ENCODE measurements at places on chromosomes 5 and 9.
A peak's percentile ranks its signal among the peaks of the same experiment; 100 is the strongest.

DNA sequence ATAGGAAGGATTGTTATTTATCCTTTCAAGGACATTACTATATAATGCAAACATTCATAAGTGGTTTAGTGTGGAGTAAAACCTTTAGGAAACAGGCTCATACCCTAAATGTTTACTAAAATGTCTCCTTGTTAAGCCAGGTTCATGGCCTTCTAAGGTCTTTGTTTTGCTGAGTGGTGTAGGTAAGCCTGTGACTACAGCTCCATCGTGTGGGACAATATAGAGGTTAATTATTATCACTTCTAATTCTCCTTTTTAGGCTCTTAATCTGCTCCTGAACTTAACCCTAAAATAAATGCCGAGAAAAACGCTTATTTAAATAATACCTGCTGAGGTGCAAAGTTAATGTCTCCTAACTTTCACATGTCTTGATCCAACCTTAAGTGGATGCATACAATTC lies 43.8 kb downstream of the SPINK5 start:
- DNase-seq: no peak

DNA sequence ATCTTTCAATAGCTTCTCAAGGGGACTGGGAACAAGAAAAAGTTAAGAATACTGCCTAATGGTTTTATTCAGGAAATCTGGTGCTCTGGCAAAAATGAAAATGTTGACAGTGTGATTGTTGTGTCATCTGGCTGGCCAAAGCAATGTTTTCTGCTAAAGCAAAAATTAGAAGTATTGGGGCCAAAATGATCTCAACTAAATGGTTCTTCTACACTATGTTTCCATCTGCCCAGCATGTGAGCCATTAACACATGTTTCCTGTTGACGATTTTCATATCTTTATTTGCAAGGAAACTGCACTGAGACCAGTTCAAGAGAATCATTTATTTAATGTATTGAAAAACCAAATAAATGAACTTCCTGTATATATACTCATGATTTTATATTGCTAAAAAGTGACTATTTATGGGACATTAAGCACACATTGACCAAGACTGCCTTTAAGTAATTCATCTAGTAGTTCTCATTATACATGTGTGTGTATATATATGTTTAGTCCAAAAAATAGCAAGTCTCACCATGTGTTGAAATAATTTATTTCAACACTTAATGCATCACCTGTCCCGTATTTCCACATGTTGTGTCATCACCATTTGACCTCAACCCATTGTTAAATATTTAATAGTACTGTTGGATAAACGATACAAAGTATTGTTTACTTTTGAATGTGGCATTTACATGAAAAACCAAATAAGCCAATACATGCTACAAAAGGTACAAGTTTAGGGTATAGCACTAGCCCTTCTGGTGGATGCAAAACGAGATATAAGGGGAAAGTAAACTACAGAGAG lies 7.5 kb upstream of the FST start:
- DNase-seq: no peak

DNA sequence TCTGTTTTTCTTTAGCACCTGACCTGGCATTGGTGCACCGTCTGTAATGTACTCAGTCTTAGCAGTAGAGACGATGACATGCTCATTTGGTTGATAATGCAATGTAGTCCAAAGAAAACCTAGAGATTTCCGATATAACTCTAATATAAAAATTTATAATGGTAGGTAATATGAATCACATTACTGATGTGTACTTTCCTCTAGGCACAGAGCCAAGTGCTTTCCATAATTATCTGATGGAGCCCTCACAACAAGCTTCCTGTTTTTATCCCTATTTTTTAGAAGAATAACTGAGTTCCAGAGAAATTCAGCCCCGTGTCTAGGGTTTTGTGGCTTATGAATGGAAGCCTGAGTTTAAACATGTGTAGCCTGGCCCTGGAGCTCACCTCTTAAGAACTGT lies 53.7 kb downstream of the KDM4C start:
- peak; percentile 64 for DNase-seq

DNA sequence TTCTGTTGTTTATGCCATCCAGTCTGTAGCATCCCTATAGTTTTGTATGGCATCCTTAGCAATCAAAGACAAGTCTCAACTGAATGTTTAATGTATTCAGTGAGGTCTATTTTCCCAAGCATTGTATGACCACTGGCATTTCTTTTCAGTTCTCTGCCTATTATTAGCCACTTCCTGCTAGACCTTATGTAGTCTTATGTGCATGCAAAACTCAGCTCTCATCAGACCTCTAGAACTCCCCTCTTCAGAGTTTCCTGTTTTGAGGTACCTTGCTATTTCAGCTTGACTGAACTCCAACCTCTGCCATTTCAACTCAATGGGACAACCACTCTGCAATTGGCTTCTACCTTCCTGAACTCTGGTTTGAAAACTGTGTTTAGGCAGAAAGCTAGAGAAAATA lies 113.2 kb downstream of the SLC25A46 start:
- no peak for DNase-seq

DNA sequence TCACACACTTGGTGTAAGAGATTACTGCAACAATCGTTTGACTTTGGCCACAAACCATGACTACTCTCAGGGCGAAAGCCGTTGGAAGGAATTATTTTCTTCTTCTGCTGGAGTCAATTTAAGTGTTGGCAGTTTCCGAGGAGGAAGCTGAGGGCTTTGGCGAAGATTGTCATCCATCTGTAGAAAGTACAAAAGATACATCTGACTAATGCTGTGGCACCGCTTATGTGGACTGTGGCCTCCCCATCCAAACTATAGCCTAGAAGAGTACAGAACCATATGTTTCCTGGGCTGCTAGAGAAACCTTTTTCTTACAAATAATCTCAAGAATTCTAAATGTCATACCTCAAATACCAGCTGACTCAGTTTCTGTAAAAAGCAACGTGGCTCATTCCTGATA lies 7.4 kb downstream of the MTX3 start:
- DNase-seq: no peak

- no peak for DNase-seq
Observed at GRCh38 chr5:88183255-88183654, 85.4 kb downstream of the TMEM161B start.

- DNase-seq: no peak
Observed at GRCh38 chr9:124707666-124708065, 63.4 kb downstream of the NR6A1 start.

GRCh38 chr9:89153232-89154017 lies 25.2 kb downstream of the SHC3 start:
- no peak for DNase-seq

GRCh38 chr5:6903934-6904333 lies 190.7 kb downstream of the TENT4A start:
- DNase-seq: no peak

DNA sequence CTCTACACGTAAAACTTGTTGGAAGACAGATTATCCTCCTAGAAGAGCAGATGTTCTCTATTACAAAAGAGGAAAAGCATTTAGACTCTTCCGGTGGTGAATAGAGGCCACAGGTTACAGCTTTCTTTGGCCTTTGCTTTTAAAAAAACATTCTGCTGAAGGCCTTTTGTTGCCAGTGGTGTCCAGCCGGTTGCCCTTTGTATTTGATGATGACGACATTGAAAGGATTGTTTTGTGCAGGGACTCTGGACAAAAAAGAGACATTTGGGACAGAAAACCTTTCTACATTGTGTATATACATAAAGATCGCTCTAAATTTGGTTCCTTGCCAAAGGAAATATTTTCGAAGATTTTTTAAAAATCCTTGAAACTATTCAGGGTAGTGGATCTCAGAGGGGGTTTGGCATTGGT lies 180.3 kb downstream of the C9orf152 start:
- no peak for DNase-seq

GRCh38 chr5:2752059-2752820 lies 763 bp upstream of the IRX2 start:
- peak; percentile 55 for DNase-seq

GRCh38 chr5:132466433-132467286 lies 23.9 kb downstream of the IRF1 start:
- DNase-seq: no peak

DNA sequence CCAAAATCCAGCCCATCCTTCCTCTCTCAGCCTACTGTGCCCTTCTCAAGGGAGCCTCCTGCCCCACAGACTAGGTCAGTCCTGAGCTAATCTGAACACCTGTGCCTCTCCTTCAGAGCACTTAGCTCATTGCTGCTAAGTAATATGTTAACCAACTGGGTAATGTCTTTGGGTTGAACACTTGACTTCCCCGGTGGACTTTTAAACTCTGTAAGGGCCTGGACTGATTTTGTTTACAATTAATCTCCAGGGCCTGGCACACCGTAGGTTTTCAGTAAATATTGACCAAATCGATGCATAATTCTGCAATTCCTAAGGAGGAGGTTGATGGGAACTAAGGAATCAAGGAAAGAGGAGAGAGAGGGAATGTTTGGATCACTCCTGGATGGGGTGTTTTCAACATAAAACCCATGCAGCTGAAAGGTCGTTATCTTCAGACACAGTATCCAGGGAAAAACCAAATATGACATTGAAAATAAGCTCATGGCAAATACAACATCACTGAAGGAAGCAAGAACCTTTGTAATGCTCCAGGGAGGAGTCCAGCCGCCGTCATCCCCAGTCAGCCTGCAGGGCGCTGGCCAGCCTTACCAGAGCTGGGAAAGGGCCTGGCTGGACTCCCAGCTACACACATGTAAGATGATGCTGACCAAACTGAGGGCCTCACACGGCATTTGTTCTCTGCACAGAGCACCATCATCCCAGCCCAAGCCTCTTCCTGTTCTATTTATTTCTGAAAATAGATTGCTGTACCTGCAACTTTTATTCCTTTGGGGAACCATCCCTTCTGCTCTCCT lies 166.3 kb downstream of the C5orf15 start:
- no peak for DNase-seq

DNA sequence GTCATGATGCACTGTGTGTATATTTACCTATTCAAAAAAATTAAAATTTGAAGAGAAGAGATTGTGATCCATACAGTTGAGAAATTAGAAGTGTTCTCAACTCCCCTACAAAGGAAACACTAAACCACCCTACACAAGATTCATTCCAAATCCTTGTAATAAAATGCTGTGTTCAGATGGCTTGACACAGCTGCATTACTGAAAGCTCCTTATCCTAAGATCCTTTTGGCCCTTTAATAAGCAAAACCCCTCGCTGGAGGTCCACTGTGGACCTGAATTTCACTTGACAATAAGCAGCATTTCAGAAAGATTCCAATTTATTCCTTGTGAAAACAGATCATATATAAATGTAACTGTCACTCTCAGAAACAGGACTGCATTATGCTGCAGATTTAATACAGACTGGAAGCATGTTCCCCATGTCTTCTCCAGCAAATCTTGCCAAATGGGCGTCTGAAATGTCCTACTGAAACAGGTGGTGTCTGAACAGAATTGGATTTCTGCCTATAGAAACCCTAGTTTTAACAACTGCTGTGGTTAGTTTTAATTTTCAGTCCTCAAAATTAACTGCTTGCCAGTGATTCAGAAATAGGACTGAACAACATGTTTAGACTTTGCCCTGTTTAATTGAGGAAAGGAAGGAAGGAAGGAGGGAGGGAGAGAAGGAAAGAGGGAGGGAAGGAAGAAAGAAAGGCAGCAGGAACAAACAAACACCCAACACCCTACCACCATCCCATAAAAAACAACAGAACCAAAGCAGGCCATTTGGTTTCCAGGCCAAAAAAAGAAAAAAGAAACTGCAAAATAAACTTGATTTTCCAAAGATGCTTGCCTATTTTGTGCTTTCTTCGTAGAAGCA lies 179.6 kb downstream of the MLLT3 start:
- no peak for DNase-seq

- peak; percentile 46 for DNase-seq
Observed at GRCh38 chr5:59333416-59333815, 560.1 kb downstream of the PDE4D start.

DNA sequence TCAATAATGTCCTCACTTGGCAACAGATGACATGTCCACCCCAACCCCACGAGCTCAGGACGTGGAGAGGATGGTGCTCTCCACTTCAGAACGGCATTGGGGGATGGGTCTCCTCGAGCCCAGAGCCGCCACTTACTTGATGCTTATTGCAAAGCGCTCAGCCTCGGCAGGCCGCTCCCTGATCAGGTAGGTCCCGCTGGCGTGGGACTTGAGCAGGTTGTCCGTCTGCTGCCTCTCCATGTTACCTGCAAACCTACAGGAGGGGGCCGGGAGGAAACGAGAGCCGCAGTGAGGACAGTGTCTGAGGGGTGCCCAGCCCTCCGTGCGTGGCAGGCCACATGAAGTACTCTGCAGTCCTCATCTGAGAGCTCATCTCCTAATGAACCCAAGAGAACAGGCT lies 36.6 kb upstream of the SARDH start:
- no peak for DNase-seq

DNA sequence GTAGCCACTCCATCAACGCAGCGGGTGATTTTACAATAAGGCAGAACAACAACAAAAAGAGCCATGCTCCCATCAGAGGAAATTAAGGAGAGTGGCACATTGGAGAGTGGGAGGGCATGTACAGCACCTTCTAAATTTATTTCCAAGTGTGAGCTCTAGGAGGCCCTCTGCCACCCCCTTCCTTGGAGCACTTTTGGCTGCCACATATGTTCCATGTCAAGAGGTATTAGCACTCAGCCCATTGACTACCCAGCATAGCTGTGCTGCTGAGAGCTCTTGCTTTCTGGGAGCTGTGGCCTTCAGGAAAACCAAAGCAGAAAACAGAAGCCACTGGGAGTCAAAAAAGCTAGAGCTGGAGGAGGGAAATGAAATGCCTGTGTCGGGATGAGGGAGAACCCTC lies 200.2 kb upstream of the PANK3 start:
- DNase-seq: no peak

- DNase-seq: peak; percentile 51
Observed at GRCh38 chr5:17203329-17204132, 13.9 kb upstream of the BASP1 start.

DNA sequence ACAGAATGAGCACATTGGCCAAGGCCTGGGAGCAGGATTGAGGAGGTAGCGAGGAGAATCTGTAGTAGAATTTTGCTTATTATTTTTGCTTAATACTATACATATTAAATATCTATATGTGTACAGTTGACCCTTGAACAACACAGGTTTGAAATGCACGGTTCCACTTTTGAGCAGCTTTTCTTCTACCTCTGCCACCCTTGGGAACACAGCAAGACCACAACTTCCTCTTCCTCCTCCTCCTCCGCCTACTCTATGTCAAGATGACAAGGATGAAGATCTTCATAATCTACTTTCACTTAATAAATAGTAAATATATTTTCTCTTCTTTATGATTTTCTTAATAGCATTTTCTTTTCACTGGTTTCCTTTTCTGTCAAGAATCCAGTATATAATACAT lies 541.4 kb downstream of the KCTD16 start:
- no peak for DNase-seq

- DNase-seq: no peak
Observed at GRCh38 chr5:26807231-26808199, 230.9 kb downstream of the CDH9 start.
